ENCODE measurements at places on chromosomes 1 and 21. TPM values are rescaled to one million over a fixed set of nuclear protein-coding genes. Genes with fewer than 3 reads are reported as not detected.
A peak's percentile ranks its signal among the peaks of the same experiment; 100 is the strongest.

GRCh38 chr1:243549108-243549507 lies 293.3 kb downstream of the SDCCAG8 start:
- DNase-seq = no peak
- H3K4me1 ChIP-seq = no peaks in the 10 kb centered on the region
- H3K4me3 ChIP-seq = no peak overlapping the region
- H3K27ac ChIP-seq = no peak overlapping the region
- H3K27me3 ChIP-seq = no peaks in the 10 kb centered on the region
- H3K36me3 ChIP-seq = no peaks in the 10 kb centered on the region

GRCh38 chr1:226967665-226968064 lies 27.6 kb downstream of the COQ8A start:
- peaks cover 48% of the 10 kb centered on the region for H3K36me3 ChIP-seq
- H3K27ac ChIP-seq = peak overlapping the region; percentile 46
- no peaks in the 10 kb centered on the region for H3K27me3 ChIP-seq
- DNase-seq = no peak
- no peak overlapping the region for H3K4me3 ChIP-seq

GRCh38 chr1:2528611-2528965 lies 1.5 kb downstream of the HES5 start:
- H3K4me3 ChIP-seq = peak overlapping the region; percentile 52
- H3K27me3 ChIP-seq = no peaks in the 10 kb centered on the region
- H3K4me1 ChIP-seq = peaks cover 65% of the 10 kb centered on the region
- no peak for DNase-seq
- peak overlapping the region; percentile 92 for H3K27ac ChIP-seq

GRCh38 chr1:118325550-118326225 lies 140.7 kb upstream of the SPAG17 start:
- H3K36me3 ChIP-seq = no peaks in the 10 kb centered on the region
- H3K4me3 ChIP-seq = no peak overlapping the region
- H3K27me3 ChIP-seq = no peaks in the 10 kb centered on the region
- H3K4me1 ChIP-seq = no peaks in the 10 kb centered on the region
- H3K27ac ChIP-seq = no peak overlapping the region

DNA sequence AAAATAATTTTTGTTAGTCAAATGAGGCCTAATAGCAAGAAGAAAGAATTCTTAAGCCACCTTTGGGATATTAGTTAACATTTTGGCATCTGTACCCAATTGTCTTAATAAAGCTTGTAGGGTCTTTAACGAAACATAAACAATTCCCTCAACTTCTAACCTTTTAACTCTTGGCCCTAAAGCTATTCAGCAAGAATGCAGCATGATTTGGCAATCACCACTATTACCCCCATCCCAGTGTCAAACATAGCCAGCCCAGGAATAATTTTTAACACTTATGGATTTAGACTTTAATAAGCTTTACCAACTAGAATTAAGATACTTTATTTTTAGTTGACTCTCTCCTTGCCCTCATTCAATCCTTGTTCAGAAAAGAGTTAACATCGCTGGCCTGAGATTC lies 2.5 kb upstream of the SLC16A4 start:
- no peak overlapping the region for H3K4me3 ChIP-seq
- H3K27ac ChIP-seq = no peak overlapping the region
- DNase-seq = no peak
- peaks cover 22% of the 10 kb centered on the region for H3K36me3 ChIP-seq
- no peaks in the 10 kb centered on the region for H3K27me3 ChIP-seq

DNA sequence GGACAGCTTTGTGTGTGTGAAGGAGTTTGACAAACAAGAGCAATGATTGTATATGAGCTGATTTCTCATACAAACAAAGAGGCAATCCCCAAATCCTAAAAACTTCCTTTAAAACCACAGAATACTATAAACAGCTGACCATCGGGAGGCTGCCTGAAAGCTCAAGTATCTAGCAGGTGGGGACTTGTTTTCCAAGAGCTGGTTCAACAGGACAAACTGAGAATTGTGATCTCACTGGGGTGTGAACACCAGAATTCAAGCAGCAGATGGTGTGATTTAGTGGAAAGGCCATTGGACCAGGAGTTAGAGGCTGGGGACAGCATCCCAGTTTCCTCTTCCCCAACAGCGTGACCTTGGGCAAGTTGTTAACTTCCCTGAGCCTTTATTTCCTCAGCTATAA lies 13.9 kb downstream of the LMX1A start:
- no peak for DNase-seq
- no peak overlapping the region for H3K27ac ChIP-seq
- H3K4me3 ChIP-seq = no peak overlapping the region
- H3K4me1 ChIP-seq = no peaks in the 10 kb centered on the region
- no peaks in the 10 kb centered on the region for H3K27me3 ChIP-seq
- H3K36me3 ChIP-seq = no peaks in the 10 kb centered on the region

GRCh38 chr1:79976287-79976686 lies 969.8 kb upstream of the ADGRL4 start:
- no peak for DNase-seq
- no peaks in the 10 kb centered on the region for H3K27me3 ChIP-seq
- no peaks in the 10 kb centered on the region for H3K36me3 ChIP-seq
- H3K4me3 ChIP-seq = no peak overlapping the region
- H3K27ac ChIP-seq = no peak overlapping the region

GRCh38 chr1:164263540-164263939 lies 295.4 kb upstream of the PBX1 start:
- H3K4me3 ChIP-seq = no peak overlapping the region
- no peak overlapping the region for H3K27ac ChIP-seq
- no peak for DNase-seq
- H3K27me3 ChIP-seq = no peaks in the 10 kb centered on the region
- H3K36me3 ChIP-seq = no peaks in the 10 kb centered on the region
- H3K4me1 ChIP-seq = no peaks in the 10 kb centered on the region

GRCh38 chr1:179812501-179813292 lies 64.9 kb downstream of the TOR1AIP2 start:
- H3K4me1 ChIP-seq = peaks cover 16% of the 10 kb centered on the region
- H3K4me3 ChIP-seq = no peak overlapping the region
- no peaks in the 10 kb centered on the region for H3K36me3 ChIP-seq

GRCh38 chr1:220425852-220426251 lies 102.1 kb upstream of the MARK1 start:
- H3K27ac ChIP-seq = no peak overlapping the region
- no peak overlapping the region for H3K4me3 ChIP-seq
- no peaks in the 10 kb centered on the region for H3K27me3 ChIP-seq

- H3K27me3 ChIP-seq = no peaks in the 10 kb centered on the region
- H3K4me3 ChIP-seq = no peak overlapping the region
- H3K4me1 ChIP-seq = no peaks in the 10 kb centered on the region
- no peak for DNase-seq
- H3K36me3 ChIP-seq = no peaks in the 10 kb centered on the region
Observed at GRCh38 chr1:24294228-24294672, 24.9 kb upstream of the GRHL3 start.

GRCh38 chr1:229102741-229103391 lies 168.0 kb upstream of the RAB4A start:
- no peak overlapping the region for H3K27ac ChIP-seq
- H3K4me1 ChIP-seq = no peaks in the 10 kb centered on the region
- no peaks in the 10 kb centered on the region for H3K36me3 ChIP-seq
- no peaks in the 10 kb centered on the region for H3K27me3 ChIP-seq

GRCh38 chr1:237054313-237054712 lies 12.3 kb downstream of the RYR2 start:
- no peaks in the 10 kb centered on the region for H3K27me3 ChIP-seq
- DNase-seq = no peak
- peaks cover 65% of the 10 kb centered on the region for H3K4me1 ChIP-seq
- no peaks in the 10 kb centered on the region for H3K36me3 ChIP-seq
- no peak overlapping the region for H3K27ac ChIP-seq
- H3K4me3 ChIP-seq = no peak overlapping the region

GRCh38 chr1:234675572-234675971 lies 65.6 kb upstream of the IRF2BP2 start:
- H3K27ac ChIP-seq = peak overlapping the region; percentile 72
- H3K4me1 ChIP-seq = no peaks in the 10 kb centered on the region
- DNase-seq = no peak
- no peaks in the 10 kb centered on the region for H3K27me3 ChIP-seq

DNA sequence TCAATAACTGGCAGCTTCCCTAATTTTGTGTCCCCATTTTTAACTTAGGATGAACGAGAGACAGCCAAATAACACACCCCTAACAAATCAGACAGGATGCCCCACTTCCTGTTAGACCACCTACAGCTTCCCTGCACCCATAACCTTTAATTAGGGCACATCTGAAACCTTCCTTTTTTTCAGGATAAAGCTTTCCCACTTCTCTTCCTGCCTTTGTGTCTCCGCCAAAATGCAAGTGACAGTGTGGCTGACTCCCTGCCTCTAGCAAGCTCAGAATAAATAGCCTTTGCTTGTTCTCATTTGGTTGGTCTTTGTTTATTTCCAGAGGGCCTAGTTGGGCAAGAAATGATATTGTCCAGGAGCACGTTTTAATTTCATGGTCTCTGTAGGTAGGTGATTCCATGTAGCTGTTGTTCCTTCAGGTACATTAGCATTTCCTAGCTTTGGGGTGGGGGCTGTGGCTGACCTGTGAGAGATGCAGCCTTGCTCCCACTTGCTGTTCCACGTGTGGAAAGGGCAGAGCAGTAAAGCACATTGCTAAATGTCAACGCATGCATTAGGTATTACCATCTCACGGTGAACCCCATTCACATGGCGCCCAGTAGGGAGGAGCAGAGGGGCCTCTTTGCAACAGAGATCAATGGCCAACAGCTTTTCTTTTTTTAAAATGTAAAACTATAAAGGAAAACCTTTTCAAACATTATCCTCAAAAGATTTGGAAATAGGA lies 154.9 kb downstream of the ST6GALNAC3 start:
- no peak for DNase-seq
- H3K4me1 ChIP-seq = no peaks in the 10 kb centered on the region
- no peaks in the 10 kb centered on the region for H3K27me3 ChIP-seq
- H3K4me3 ChIP-seq = no peak overlapping the region
- no peak overlapping the region for H3K27ac ChIP-seq

GRCh38 chr21:42041246-42041645 lies 29.9 kb upstream of the UMODL1 start:
- no peak overlapping the region for H3K27ac ChIP-seq
- H3K4me1 ChIP-seq = peaks cover 18% of the 10 kb centered on the region
- DNase-seq = no peak
- H3K27me3 ChIP-seq = no peaks in the 10 kb centered on the region
- no peaks in the 10 kb centered on the region for H3K36me3 ChIP-seq

GRCh38 chr1:7510389-7510931 lies 260.6 kb upstream of the VAMP3 start:
- H3K27ac ChIP-seq = no peak overlapping the region
- no peaks in the 10 kb centered on the region for H3K4me1 ChIP-seq
- no peak for DNase-seq
- H3K4me3 ChIP-seq = no peak overlapping the region
- H3K27me3 ChIP-seq = no peaks in the 10 kb centered on the region

- H3K4me3 ChIP-seq = no peak overlapping the region
- no peaks in the 10 kb centered on the region for H3K4me1 ChIP-seq
- DNase-seq = no peak
- H3K27ac ChIP-seq = no peak overlapping the region
- no peaks in the 10 kb centered on the region for H3K27me3 ChIP-seq
Observed at GRCh38 chr1:95854457-95854856, 620.4 kb downstream of the RWDD3 start.

DNA sequence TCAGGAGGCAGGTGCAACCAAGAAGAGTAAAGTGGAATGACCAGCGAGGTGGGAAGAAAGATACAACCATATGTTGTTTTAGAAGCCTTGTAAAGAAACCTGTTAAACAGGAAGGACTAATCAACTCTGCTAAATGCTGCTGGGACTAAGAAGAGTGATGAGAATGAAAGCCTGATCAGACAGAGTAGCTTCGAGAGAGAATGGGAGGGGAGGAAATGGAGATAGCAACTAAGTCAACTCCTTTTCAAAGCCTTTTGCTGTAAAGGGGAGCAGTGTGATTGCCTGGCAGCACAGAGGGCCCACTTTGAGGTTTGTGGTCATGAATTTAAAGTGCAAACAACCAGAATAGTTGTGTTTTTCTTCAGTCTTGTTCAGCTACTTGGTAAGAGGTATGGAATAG lies 31.4 kb downstream of the SLC30A7 start:
- no peaks in the 10 kb centered on the region for H3K36me3 ChIP-seq
- no peak for DNase-seq
- H3K27me3 ChIP-seq = no peaks in the 10 kb centered on the region
- H3K4me1 ChIP-seq = peaks cover 21% of the 10 kb centered on the region
- H3K27ac ChIP-seq = no peak overlapping the region

GRCh38 chr1:15733218-15733725 lies 2.8 kb upstream of the SLC25A34 start:
- H3K27ac ChIP-seq = no peak overlapping the region
- H3K4me3 ChIP-seq = no peak overlapping the region
- H3K36me3 ChIP-seq = peaks cover 64% of the 10 kb centered on the region
- no peaks in the 10 kb centered on the region for H3K27me3 ChIP-seq
- H3K4me1 ChIP-seq = peaks cover 19% of the 10 kb centered on the region

DNA sequence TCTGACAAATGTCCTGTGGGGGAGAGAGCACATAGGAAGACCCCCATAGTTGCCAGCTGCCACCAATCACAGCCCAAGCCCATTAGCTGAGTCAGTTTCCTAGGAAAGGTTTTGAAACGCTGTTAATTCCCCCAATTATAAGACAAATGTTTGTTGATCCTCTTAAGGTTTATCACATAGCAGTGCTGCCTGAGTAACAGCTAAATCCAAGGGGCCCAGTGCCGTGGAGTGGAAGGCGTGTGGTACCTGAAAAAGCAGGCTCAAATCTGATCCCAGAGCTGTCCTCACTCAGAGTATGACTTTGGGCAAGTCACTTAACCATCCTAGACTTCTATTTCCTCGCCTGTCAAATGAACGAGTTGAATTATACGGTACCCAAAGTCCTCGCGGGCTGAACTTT lies 69.5 kb downstream of the GRIK3 start:
- no peaks in the 10 kb centered on the region for H3K36me3 ChIP-seq
- no peaks in the 10 kb centered on the region for H3K4me1 ChIP-seq
- no peak overlapping the region for H3K4me3 ChIP-seq
- H3K27me3 ChIP-seq = no peaks in the 10 kb centered on the region
- no peak overlapping the region for H3K27ac ChIP-seq

The SCNM1 gene
- total RNA-seq = 18.4 TPM

The CDC7 gene
- total RNA-seq = 2.2 TPM

The DCAF6 gene
- 180 TPM for total RNA-seq

The CELA2B gene
- total RNA-seq = not detected

The FMOD gene
- 7.3 TPM for total RNA-seq

The LAMC1 gene
- total RNA-seq = 226 TPM

The SEC16B gene
- total RNA-seq = 3.3 TPM

The DISP3 gene
- 0.25 TPM for total RNA-seq

The NPL gene
- total RNA-seq = 3.0 TPM

The ACADM gene
- 309 TPM for total RNA-seq

The LCE3E gene
- not detected for total RNA-seq

The LMX1A gene
- total RNA-seq = 0.07 TPM

The LCK gene
- total RNA-seq = not detected

The MTARC1 gene
- 6.4 TPM for total RNA-seq

The HAO2 gene
- not detected for total RNA-seq

The ELF3 gene
- total RNA-seq = 0.54 TPM

The MATN1 gene
- total RNA-seq = not detected

The C4BPB gene
- not detected for total RNA-seq

The CD5L gene
- 0.77 TPM for total RNA-seq

All from heart left ventricle (tissue), 16 donors.